DMS53 (cell line): ENCODE measurements at places on chromosomes 4 and X.
A peak's percentile ranks its signal among the peaks of the same experiment; 100 is the strongest.

- no peak for DNase-seq
Measured at GRCh38 chr4:86019906-86020305, 339.9 kb downstream of the MAPK10 start.

- DNase-seq: no peak
Measured at GRCh38 chrX:127405946-127406345, 586.4 kb downstream of the PRR32 start.

- no peak for DNase-seq
Measured at GRCh38 chr4:189600718-189601435, 339.8 kb upstream of the FRG1 start.

DNA sequence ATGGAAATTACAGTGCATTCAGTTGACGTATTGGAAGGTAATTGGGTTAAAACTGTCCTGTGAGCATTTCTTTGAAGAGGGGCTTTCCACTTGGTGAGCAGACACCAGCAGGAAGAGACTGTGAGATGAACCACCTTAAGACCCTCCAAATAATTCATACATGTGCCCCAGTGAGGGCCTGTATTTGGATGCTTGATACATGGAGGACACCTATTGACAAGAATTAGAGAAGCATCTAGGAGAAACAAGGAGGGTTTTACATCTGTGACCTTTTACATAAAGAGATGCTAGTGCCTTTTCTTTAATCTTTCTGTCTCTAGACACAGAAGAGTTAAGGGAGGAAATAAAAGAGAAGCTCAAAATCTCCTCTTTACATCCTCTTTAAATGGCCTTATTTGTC lies 1115.3 kb upstream of the IGFBP7 start:
- peak; percentile 3 for DNase-seq

DNA sequence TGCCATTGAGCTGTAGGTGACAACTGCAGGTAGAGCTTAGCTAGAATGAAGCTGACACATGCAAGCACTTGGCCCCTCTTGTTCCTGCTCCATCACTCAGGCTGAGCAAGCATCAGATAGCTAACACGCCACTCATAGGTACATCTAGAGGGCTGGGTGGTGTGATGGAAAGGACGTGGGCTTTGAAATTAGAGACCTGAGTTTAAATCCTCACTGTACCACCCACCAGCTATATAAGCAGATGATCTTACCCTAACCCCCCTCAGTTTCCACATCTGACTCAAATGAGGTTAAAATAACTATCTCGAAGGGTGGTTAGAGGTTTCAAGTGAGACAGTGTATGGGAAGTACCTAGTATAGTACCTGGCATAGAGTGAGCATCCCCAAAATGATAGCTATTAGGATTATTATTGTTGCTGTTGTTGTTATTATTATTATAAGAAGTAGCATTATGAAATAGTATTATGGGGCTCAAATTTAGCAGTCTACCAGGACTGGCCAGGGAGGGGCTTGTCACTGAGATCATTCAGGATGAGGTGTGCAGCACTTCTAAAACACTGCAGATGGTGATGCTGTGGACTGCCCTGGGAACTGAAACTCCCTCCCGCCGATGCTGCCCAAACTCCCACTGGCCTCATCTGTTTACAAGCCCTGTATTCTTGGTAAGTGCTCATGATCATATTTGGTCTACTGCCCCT lies 59.0 kb downstream of the REELD1 start:
- no peak for DNase-seq

DNA sequence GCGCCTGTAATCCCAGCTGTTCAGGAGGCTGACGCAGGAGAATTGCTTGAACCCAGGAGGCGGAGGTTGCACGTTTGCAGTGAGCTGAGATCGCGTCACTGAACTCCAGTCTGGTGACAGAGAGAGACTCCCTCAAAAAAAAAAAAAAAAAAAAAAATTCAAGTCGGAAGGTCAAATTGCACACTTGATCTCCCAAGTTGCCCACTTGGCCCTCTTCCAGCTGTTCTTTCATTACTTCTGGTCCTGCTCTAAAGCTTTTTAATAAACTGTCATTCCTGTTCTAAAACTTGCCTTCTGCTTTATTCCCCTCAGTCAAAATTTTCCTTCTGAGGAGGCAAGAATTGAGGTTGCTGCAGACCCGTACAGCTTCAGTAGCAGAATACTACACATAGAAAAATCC lies 2358.0 kb downstream of the ARAP2 start:
- DNase-seq: no peak

DNA sequence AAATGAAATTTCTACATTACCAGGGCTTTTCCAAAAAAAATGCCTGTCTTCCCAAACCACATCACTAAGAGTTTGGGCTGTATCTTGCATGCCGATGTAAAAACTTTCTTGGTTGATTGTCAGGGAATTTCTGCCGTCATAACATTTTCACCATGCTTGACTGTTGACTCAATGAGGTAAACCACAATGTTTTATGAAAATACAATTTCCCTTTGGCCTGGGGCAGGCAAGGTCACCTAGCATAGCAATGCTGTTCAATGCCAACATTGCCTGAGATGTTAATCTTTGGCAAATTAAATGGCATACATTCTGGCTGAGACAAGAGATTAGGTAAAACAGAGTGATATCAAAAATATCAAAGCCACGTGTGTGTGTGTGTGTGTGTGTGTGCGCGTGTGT lies 137.1 kb upstream of the TBL1X start:
- DNase-seq: no peak

- DNase-seq: no peak
Measured at GRCh38 chr4:128483816-128484215, 196.2 kb upstream of the PGRMC2 start.

GRCh38 chr4:91961504-91961903 lies 342.3 kb upstream of the GRID2 start:
- peak; percentile 6 for DNase-seq

- no peak for DNase-seq
Measured at GRCh38 chr4:55255179-55255578, 90.9 kb upstream of the SRD5A3 start.

DNA sequence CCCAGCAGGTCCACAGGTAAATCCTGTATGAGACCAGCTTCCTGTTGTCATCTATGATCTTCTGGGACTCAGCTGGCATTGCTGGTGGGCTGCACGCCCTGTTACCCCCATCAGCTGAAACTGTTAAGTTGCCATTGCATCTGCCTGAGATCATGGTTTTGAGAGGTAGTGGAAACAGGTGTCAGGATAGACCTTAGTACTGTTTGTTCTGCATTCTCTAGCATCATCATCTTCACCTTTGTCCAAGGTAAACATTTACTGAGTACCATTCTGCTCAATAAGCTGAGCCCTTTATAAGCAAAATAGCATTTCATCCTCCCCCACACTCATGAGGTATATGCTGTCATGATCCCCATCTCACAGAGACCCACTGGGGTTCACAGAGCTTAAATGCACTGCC lies 42.9 kb upstream of the PROM1 start:
- peak; percentile 95 for DNase-seq

- no peak for DNase-seq
Measured at GRCh38 chr4:132982151-132982550, 166.9 kb upstream of the PCDH10 start.

DNA sequence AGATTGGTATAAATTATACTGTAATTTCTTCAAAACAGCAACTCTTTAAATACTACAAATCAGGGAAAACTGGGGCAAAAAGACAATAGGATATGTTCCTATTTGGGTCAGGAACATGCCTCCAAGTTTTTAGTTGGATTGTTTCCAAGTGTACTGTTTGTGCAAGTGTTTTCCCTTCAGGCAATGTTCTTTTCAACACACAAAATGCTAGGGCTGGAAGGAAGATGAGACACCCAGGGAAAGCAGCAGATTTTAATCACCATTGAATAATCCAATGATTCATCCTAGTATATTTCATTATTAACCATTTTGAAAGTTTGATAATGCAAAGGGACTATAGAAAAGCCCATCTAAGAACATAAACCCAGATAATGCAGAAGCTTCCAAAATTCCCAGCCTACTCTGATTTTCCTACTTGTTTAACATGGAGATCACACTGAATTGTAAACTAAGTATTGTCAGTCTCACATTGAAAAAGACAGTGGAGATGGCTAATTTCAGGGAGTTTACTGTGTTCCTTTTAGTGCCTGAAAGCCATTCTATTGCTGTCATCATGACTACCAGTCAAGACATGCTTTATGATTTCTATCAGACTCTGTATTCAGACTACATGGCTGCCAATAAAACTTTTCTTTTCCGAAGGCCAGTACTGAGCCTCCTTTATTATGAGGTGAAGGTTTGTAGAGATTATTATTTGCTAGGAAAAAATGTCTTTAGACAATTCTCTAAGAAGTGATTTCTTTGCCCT lies 38.6 kb downstream of the COL4A6 start:
- DNase-seq: no peak

- no peak for DNase-seq
Measured at GRCh38 chrX:9859711-9860555, 73.7 kb downstream of the SHROOM2 start.

DNA sequence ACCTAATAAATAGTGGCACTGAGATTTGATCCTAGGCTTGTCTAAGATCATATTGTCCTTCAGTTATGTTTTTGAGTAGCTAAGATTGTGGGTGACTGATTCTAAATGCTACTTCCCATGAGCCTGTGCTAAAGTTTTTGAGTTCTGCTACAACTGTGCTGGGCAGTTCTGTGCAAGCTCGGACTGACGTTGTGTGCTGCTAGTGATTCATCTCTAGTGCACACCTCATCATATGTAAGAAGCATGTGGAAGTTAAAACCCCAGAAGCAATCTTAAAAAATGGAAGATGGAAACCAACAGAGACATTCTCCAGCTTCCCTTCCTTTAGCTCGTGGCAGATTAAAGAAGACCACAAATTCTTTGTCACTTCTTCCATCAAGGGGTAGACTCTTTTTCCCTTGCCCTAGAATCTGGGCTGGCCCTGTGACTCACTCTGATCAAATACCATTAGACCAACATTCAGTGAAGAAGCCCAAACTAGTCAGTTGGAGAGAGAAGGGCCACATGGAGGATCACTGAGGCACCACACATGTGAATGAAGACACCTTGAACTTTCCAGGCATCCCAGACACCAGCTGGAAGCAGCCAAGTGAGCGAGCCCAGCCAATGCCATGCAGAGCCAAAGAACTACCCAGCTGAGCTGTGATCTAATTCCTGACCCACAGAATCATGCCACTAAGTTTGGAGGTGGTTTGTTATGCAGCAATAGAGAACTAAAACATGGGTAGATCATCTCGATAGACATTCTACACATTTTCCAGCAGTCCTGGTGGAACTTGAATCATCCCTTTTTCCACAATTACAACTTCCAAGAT lies 16.8 kb downstream of the ARHGAP6 start:
- no peak for DNase-seq

GRCh38 chrX:155065035-155065734 lies 5.8 kb downstream of the CMC4 start:
- DNase-seq: no peak

DNA sequence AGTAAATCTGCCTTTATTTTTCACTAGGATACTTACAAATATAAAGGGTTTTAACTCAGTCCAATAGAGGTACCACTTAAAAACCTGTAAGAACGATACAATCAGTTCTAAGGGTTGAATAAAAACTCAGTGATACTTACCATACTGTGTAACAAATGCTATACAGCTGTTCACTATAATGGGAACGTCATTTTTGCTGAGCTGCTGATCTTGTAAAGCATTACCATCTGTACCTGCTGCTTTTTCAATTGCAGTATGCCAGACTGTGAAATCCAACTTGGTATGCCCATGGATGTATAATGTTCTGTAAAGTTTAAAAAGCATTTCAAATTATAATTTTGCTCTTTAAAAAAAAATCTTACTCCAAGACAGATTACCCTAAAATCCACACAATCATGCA lies 111.2 kb downstream of the ARAP2 start:
- DNase-seq: no peak

GRCh38 chrX:69299285-69299684 lies 134.0 kb upstream of the PJA1 start:
- no peak for DNase-seq

DNA sequence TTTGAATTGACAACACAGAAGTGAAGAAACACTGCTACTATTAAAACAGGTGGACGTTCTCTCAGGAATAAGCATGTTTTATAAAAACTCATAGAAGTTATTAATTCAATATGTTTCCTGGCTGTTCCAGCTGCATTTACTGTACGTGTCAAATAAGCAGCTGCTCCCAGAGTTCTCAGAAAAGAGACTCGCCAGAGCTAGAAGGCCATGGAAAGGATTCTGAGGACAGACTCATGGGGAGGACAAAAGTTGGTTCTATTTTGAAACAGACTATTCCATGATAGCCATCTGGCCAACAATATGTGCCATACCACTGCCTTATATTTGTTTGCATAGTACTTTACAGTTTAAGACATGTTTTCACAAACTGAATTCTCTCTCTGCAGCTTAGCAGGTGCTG lies 136.5 kb downstream of the NR3C2 start:
- no peak for DNase-seq

GRCh38 chr4:76213415-76214176 lies at the start of gene SCARB2:
Gene SCARB2, minus strand, starts transcription at chr4:76213824. Its CDS starts 281 bp downstream, at chr4:76213543.
- peak; percentile 92 for DNase-seq

DNA sequence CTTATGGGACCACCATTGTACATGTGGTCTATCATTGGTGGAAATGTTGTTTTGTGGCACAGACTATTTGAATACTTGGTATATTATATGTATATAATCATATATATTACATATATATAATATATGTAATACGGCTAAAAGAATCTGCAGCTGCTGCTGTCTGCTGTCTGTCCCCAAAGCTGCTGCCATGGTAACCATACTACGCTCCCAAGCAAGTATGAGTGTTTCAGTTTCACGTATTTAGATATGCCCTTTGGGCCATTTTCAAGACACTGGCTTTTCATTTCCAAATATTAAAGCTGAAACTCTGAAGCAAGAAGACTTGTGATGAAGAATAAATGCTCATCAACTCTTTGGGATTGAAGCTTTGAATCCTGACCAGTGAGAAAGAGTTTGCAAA lies 42.0 kb upstream of the ARSJ start:
- peak; percentile 78 for DNase-seq

DNA sequence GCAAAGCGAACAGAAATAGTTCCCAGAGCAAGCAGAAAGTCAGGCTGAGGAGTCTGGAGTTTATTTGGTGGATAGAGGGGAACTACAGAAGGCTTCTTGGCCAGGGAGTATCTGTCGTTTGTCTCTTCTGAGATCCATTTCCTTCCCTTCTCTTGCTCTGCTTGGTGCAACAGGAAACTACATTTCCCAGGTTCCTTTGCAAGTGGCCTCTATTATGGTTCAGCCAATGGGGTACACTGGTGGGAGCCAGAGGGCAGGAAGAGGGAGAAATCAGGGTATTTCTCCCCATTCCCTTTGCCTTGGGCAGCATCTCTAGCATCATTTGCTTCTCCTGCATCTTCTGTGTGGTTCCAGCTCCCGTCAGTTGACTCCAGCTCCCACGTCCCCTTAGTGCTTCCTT lies 142.1 kb downstream of the BCOR start:
- DNase-seq: peak; percentile 14

DNA sequence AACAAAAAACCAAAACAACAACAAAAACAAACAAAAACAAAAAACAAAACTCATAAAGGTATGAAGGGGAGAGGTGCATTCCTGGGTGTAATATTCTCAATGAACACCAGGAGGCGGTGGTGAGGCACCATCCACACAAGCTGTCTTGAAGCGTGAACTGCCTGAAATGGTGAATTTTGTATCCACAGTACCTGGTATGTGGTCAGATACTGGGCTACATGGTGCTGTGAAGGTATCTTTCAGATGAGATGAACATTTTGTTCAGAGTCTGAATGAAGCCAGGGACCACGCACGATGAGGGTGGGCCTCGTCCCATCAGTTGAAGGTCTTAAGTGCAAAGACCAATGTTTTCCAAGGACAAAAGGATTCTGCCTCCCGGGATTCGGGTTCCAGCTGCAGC lies 58.5 kb downstream of the ASMT start:
- DNase-seq: peak; percentile 4

- DNase-seq: no peak
Measured at GRCh38 chrX:138345801-138346200, 365.7 kb downstream of the FGF13 start.
